ENCODE measurements at places on chromosomes 6 and 20.

DNA sequence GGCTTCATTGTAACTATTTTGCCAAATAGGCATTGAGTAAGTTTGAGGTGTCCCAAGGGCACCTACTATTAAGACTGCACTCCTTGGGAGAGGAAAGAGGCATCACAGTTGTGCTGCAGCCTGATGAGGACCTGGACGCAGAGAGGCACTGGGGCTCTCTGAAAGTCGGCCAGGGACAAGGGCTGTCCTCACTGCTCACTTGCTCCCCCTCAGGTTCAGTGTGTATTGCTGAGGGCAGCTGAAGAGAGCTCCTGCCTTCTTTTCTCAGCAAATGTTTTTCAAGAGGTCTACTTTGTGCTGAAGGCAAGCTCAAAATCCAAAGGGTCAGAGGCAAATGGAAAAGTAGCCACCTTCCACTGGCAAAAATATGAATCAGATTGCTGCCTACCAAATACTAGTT lies 331.8 kb downstream of the RIMS1 start:
- peak; percentile 38 for DNase-seq

- DNase-seq: no peak
Observed at GRCh38 chr6:43883847-43884651, 114.0 kb downstream of the VEGFA start.

DNA sequence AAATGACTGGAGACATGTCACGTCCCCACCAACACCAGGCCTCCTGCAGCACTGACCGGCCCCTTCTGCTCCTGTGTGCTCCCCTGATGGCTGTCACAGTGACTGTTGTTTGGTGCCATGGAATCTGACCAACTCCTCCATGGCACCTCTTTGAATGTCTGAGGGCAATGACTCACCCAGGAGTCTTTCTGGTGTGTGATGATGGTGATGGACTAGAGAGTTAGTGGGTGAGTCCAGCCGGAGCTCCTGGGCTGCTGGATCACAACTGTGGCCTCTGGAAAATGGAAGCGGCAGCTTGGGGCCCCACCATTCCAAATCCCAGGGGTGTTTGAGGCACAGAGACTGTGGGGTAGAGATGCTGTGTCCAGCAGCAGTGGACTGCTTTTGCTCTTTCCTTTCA lies 133.3 kb downstream of the TFAP2C start:
- DNase-seq: no peak

DNA sequence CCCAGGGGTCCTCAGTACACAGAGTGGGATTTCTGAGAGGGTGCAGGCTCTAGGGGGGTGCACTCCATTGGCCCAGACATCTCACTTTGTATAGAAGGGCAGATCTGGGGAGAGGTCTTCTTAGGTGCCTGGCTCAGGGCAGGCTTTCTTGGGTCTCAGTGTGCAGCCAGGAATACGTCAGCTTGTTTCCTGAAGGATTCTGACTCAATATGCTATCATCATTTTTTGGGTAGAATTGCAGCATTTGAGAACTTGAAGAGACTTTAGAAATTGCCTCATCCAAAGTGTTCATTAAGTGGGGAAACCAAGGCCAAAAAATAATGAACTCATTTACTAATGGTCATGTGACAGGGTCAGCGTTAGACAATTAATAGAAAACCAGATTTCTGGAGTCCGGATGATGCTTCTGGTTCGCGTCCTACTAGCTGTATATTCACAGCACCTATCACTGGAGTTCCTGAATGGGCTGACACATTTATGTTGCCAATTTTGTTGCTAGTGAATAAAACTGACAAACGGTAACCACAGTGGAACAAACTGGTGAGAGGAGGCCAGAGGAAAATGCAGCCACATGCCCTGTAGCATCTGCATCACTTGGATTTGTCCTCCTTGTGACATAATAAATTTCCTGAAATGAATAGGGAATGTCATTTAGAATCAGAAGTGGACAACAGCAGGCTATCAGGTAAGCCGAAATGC lies 238.9 kb downstream of the TBC1D7 start:
- no peak for DNase-seq

DNA sequence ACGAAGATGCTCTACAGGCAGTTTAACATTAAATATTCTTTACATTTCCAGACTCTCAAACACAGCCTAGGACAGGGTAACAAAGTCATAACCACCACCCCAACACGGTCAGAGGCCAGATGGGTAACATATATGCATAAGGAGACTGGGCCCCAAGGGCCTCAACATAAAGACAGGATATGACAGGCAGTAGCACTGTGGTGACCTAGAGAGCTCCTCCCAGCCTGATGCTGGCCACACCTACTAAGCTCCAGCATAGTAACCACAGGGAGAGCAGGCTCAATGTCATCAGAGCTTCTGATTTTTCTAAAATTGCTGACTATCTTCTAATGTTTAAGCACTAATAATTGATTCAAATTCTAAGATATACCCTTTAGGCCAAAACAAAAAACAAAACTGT lies 21.7 kb downstream of the SMLR1 start:
- DNase-seq: peak; percentile 8

DNA sequence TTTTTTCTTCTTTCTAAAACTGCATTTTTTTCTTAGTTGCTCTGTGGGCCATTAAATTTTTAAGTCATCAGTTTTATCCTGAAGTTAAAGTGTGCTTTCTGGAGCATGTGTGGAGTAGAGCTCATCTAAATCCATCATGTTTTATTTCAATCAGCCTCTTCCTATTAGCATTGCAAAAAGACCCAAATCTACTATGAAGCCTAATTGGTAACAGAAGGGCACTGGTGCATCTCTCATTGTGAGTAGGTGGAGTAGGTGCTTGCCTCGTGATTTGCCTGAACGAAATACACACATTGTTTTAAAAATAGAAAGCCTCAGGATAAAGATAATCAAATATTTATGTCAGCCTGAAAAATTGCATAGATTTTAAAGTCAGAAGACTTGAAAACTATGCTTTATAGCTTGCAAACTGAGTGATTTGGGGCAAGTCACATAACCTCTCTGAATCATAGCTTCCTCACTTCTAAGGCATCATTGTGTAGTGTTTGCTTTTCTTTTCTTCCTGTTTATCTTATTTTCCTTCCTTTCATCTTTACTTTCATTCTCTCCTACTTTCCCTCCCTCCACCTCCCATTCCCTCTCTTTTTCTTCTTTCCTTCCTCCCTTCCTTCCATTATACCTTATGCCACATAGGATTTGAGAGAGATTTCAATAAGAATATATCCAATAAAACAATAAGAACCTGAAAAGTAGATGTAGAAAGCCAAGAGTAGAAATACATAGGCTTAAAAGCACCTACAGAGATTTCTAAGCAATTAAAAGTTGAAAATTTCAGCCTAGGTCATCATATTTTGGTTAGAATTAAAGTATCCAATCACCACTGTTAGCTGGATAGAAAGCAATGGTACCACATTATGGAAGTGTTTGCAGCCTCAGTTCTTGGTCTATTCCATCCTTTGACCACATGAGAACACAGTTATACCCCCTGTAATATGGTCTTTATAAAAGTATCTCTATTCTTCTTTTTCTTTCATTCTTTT lies 49.6 kb upstream of the RNF146 start:
- DNase-seq: no peak

- no peak for DNase-seq
Observed at GRCh38 chr20:32537657-32538525, 47.2 kb downstream of the NOL4L start.

DNA sequence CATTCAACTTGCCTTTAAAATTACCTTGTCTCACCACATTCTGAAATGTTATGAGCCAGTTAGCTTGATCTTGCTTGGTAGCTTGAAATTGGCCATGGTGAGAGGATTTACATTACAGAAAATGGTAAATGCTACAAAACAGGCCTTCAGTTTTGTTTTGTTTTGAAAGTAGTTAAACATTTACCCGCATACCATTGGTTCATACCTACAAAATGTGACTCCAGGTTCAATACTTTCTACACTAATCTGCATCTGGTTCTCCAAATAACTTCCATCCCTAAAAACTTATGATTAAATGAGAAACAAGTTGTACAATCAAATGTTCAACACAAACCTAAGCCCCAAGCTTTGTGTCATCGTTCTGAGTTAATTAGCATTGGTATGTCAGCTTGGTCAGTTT lies 30.5 kb upstream of the MYBL2 start:
- no peak for DNase-seq

DNA sequence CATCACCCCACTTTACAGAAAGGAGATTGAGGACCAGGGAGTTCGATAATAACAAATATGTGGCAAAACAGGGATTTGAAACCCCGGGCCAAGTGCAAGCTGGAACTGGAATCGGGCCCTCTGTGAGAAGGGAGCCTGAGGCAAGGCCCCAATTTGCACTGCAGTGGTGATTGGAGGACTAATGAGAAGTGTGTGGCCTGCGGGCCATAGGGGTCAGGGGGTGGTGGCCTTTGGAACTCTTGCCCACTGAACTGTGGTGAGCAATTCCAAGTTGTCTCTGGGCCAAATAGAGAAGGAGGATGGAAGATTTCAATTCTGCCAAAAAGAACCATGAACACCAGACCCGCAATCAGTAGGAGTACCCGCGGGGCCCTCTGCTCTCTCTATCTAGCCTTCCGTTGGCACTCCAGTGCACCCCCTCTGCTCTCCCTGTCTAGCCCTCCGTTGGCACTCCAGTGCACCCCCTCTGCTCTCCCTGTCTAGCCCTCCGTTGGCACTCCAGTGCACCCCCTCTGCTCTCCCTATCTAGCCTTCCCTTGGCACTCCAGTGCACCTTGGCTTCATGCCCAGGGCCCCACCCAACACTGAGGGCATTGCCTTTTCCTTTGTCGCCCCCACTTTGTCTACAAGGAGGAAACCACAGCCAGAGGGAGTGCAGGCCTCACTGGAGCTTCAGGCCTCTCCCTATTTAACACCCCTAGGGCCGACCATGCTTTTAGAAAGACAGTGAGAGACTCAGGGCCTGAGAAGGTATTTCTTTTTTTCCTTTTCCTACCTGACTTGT lies 6.0 kb upstream of the PTPRA start:
- peak; percentile 10 for DNase-seq

GRCh38 chr6:144278659-144279314 lies 6.3 kb upstream of the UTRN start:
- DNase-seq: peak; percentile 60

DNA sequence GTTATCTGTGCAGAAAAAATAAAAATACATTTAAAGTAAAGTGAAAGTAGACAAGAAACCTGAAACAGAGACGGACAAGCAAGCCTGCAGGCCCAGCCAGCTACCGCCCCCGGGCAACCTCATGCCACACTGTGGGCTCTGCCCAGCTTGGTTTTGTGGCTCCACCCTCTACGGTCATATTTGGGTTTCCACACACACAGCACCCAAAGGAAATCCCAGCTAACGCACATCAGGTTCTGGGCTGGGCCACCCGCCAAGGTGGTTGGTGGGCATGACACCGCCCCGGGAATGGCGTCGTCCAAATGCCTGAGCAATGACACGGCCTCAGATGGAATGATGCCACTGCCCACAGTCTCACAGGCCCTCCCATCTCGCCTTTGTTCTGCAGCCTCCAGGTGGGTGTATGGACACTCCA lies 22.9 kb downstream of the FAM110A start:
- DNase-seq: peak; percentile 94

All from MG63 (cell line).